ENCODE measurements at places on chromosomes 16 and 17.

DNA sequence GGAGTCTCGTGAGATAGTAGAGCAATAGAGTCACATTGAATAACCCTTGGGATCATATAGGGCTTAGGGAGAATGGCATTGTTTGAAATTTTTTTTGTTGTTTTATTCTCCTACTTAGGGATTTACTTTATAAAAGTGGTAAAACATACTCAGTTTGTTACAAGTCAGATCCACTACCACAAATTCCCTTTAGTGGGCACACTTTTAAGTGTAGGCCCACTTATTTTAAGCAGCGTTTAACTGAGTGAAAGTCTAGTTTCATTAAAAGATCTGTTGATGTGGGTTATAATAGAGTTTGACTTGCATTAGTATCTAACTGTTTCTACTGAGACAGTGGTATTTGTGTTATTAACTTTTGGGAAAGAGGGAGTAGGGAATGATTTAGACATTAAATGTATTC is 49.3 kb downstream of the USP10 start:
- no peak for DNase-seq

- DNase-seq, result no peak
Measured at GRCh38 chr17:78598013-78598471, 20.8 kb upstream of the DNAH17 start.

DNA sequence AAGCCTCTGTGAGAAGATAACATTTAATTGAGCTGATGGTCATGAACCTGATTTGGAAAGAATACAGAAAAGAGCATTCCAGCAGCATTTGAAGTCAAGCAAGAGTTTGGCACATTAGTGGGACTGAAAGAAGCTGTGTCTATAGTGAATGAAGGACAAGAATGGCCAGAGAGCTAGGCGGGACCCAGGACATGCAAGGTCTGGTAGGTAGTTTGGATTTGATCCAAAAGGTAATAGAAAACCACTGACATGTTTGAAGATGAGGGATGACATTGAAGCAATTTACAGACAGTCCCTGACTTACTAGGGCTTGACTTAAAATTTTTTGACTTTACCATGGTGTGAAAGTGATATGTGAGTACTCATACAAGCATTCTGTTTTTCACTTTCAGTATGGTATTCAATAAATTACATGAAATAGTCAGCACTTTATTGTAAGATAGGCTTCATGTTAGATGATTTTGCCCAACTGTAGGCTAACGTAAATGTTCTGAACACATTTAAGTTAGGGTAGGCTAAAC is 7.6 kb downstream of the CYB5B start:
- DNase-seq, result no peak

DNA sequence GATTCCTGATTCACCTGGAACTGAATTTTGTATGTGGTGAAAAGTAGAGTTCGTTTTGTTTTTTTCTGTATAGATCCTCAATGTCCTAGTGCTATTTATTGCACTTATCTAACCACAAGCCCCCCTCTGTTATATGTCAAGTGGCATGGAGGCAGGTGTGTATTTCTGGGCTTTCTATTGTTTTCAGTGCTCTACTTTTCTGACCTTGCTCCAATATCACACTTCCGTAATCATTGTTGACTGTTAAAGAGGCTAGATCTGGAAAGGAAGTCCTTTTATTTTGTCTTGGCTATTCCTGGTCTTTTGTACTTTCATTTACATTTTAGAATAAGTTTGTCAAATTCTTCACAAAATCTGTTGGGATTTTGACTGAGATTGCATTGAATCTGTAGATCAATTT is 26.8 kb upstream of the FBXO47 start:
- DNase-seq, result no peak

DNA sequence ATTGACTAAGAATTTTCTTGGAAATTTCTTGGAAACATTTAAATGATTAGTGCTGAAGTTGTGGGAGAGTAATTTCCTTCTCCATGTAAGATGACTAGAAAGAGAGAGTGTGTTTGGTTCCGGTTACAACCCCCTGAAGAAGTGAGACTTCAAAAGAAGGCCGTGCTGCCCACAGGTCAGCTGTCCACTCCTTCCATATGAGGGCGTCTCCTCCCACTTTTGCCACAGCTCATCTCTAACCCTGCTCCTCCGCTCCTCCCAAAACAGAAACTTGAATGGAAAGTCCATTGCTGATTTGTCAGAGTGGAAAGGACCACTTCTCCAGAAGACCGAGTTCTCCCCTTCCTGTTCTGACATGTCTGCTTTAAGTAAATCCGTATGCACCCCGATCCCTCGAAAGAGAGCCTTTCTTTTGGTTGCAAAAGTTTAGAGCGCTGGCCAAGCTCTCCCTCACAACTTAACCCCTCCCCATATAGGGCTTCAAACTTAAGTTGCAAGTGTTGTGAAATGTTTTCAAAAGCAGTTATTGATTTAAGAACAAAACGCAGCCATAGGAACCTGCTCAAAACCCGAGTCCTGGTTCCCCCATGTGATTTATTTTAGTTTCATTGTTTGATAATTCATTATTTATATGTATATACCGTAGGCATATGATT is 129.5 kb downstream of the SOCS1 start:
- DNase-seq, result no peak

DNA sequence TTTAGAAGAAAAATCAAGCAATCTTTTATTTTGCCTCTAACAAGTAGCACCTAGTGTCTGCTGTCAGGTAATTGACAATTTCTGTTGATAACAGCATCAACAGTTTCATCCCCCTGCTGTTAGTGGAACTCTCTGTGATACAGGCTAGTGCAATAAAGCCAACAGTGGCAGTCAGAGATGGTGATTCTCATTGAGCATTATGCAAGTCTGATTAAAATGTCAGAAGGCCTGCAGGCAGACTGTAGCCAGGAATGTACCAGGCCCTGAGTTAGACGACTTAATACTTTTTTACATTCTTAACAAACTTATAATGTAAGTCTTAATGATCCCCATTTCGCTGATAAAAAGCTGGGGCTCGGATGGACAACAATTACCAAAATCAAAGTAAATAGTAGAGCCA is 14.6 kb downstream of the CYLD start:
- DNase-seq, result no peak

- DNase-seq, result no peak
Measured at GRCh38 chr16:22356930-22357634, 17.3 kb downstream of the CDR2 start.

GRCh38 chr17:79242873-79243602 is 168.4 kb downstream of the ENGASE start:
- no peak for DNase-seq

DNA sequence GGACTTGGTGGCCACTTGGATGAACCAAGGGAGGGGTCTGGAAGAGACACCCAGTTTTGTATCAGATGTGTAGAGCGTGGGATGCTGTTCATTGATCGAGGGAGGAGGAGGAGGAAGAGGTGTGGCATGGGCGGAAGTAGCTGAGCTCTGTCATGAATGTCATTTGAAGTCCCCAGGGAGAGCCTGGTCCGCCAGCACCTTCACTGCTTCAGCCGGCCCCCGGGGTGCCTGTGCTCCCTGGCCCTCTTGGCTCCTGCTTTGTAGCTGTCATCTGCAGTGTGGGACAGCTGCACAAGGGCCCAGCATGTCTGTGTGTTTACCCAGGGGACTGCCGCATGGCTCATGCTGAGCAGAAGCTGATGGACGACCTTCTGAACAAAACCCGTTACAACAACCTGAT is 75.4 kb upstream of the RBL2 start:
- DNase-seq, result no peak

DNA sequence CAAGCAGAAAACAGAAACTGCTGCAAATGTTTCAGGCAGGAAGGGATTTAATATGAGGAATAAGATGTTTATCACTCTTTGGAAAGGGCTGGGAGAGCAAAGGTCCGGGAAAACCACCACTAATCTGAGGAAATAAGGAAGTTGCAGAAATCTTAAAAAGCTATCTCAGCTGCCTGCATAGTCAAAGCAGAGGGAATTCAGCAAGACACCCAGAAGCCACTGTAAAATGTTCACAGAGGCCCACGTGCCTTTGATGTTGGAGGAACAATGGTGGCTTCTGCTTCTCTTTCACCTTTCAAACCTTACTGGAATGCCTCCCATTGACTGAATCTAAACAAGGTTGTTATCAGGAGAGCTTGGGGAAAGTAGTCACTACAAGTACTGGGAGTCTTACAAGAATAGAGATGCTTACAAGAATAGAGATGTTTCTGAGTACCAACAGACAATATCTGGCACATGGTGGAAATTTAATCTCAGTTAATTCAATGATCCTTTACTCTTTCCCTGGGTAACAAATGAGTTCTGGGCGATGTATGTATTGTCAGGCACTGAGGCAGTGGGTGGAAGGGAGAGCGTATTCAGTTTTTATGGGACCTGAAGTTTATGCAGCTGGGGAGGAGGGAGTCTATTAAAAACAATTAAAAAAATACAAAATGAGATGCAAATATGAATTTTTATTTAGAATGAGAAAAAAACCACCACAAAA is 56.1 kb upstream of the MED13 start:
- DNase-seq, result no peak

DNA sequence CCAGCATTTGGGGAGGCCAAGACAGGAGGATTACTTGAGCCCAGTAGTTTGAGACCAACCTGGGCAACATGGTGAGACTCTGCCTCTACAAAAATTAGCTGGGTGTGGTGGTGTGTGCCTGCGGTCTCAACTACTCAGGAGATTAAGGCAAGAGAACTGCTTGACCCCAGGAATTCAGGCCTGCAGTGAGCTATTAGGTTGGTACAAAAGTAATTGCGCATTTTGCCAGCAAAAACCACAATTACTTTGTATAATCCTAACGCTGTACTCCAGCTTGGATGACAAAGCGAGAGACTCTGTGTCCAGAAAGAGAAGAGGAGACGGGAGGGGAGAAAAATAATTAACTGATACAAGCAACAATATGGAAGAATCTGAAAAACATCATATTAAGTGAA is 32.7 kb downstream of the YWHAE start:
- DNase-seq, result no peak

GRCh38 chr17:2060681-2061440 is 6.0 kb downstream of the HIC1 start:
- DNase-seq, result no peak

Data from activated B cell treated with CpG ODN at 0.5 μM for 24 hours (primary cell).